ENCODE measurements at places on chromosomes 3 and 15.

- no peak for DNase-seq
Observed at GRCh38 chr3:194991338-194991654, 279.7 kb downstream of the XXYLT1 start.

- no peak for DNase-seq
Observed at GRCh38 chr3:46416811-46417510, 9.9 kb downstream of the CCRL2 start.

GRCh38 chr15:57516327-57517029 lies 75.2 kb upstream of the MYZAP start:
- no peak for DNase-seq

DNA sequence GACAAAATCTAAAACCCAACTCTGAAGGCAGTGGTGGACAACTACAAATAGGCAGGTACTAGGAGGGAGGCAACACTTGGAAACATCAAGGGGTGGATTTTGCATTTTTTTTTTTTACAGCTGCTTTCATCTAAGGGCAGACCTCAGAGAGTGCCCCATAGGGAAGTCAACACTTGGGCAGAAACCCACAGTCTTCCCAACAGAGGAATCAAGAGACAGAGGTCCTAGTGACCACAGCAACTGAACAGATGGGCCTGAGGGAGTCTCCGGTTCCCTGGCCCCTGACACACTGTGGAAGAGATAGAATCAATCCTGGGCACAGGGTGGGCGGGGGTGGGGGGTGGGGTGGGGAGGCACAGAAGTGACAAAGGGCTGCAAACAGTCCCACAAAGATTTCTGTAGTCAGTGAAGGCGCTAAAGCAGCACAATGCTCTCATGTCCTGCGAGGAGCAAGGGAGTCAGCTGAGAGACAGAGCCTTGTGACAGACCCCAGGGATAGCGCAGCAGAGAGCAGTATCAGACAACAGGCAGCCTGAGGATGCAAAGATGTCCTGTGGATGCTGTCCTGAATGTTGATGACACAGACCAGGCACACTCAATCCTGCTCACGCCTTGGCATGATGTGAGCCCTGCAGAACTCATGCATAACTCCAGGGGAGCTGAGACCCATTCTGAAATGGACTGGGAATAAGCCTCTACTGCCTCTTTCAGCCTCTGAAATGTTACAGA lies 6.9 kb upstream of the RFTN1 start:
- DNase-seq, result no peak

- no peak for DNase-seq
Observed at GRCh38 chr3:184237211-184237610, 7.8 kb downstream of the VWA5B2 start.

DNA sequence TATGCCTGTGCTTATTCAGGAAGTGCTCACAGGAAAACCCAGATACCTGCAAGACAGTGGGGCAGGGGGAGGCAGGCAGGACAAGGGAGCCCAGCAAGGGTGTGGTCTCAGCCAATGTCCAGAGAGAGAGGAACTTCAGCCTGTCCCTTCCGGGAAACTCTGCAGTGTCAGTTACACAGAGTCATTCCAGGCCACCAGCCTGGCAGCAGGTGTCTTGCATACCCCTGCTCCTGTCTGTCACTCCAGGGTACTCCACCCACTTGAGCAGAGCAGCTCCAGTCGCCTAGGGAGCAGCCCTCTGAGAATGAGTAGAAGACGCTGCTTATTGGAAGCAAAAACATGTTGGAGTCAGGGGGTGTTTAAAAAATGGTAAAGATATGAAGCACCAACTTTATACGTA lies 431.2 kb upstream of the RGMA start:
- DNase-seq, result no peak

DNA sequence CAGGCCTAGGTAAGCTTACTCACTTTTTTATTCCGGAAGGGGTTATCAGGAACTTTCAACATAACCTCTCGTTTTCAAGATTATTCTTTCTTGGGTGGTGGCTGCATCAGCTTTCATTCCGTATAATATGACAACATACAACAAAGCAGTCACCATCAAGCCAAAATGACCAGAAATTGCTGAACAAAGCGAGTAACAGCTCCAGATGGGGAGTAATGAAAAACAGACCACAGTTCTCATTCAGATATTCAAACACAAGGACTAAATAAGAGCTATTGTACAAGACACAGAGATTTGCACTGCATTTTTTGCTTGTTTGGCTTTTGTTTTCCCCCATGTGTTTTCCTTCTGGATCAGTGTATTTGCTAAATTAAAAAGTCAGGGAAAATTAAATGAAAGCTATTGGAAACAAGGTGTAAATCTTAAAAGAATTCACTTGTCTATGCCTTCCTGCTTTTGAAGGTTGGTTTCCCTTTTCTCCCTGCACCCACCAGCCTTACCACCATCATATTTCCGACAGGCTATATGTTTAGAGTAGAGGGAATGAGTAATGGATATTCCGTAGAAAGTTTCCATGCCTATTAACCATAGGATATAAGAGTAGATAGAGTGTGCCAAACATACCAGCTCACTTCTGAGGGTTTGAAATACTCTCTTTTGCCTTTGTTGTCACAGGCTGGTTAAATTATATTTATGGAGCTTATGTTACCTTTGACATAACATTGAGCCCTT lies 213.6 kb downstream of the RBMS3 start:
- DNase-seq, result no peak

- DNase-seq, result no peak
Observed at GRCh38 chr3:72768006-72768441, 80.2 kb downstream of the SHQ1 start.

- no peak for DNase-seq
Observed at GRCh38 chr3:48528754-48529153, 24.8 kb upstream of the SHISA5 start.

GRCh38 chr3:116417151-116417550 lies 28.1 kb downstream of the LSAMP start:
- no peak for DNase-seq

DNA sequence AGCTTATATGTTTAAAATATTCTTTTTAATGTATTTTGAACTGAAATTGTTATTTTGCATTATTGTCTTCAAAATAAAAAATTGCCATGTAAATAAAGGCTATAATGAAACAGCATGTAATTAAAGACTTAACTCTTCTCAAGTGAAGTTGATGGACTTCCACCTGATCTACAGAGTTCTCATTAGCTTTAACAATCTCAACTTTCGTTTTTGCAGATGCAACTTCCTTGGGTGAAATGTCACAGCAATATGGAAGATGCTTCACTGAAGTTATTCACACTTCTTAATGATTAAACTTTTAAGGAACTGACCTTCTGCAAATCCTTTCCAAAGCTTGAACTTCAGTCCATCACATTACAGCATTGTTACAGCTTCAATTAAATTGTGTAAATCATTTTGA lies 63.6 kb downstream of the OSTN start:
- no peak for DNase-seq

DNA sequence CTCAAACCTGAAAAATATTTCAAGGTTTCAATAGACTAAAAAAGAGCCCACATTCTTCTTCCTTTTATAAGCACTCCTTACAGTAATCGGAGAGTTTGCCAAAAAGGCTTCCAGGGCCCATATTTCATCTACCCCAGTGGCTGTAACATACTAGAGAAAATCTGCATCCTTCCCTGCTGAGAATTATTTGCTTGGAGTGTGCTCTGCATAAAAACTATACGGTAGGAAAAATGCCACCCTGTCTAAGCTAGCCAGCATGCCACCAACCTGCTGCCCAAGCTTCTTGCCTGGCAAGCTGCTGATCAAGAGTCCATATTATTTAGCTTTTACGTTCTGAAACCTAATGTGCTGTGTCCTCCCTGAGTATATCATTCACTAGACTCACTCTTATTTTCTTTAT lies 107.1 kb downstream of the FGF12 start:
- no peak for DNase-seq

- DNase-seq, result no peak
Observed at GRCh38 chr15:36688310-36689011, 109.0 kb downstream of the CDIN1 start.

- no peak for DNase-seq
Observed at GRCh38 chr3:116253511-116253910, 191.8 kb downstream of the LSAMP start.

GRCh38 chr15:22861161-22861560 lies 22.7 kb downstream of the NIPA2 start:
- DNase-seq, result no peak

DNA sequence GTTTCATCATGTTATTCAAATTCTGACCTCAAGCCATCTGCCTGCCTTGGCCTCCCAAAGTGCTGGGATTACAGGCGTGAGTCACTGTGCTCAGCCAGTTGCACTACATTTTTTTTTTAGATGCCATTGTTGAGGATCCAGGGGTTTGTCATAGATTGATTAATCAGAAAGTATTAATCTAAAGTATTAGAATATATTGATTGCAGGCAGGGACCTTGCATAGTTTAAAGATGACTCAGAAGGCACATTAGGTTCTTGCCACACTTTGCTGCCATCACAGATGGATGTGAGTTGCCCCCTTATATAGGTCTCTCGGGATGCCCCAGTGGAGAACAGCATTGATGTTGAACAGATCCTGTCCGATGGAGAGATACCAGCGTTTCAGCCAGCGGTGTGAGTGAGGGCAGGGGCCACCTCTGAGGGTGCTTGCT lies 41.1 kb downstream of the IGF1R start:
- no peak for DNase-seq

- DNase-seq, result no peak
Observed at GRCh38 chr3:47870702-47871260, 67.8 kb downstream of the DHX30 start.

DNA sequence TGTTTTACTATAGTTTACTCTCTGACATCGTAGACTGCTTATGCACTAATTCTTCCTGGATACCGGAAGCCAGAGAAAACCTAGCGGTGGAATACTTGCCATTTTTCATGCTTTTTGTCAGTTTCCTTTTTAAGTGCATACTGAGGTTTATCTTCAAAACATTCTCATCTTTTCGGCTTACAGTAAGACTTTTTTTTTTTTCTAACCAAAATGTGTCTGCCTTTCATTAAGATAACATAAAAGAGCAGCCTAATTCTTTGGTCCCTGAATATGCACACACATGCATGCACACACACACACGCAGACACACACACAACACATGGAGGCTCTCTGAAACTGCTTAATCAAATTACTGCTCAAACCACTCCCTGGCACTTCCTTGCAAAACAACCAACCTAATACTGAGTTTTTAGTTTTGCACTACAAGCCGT lies 1.3 kb downstream of the ZNF445 start:
- DNase-seq, result no peak

GRCh38 chr15:81339851-81340250 lies 15.9 kb upstream of the STARD5 start:
- DNase-seq, result no peak

- no peak for DNase-seq
Observed at GRCh38 chr3:89964347-89964746, 856.9 kb downstream of the EPHA3 start.

- DNase-seq, result no peak
Observed at GRCh38 chr3:45762647-45763302, 33.6 kb downstream of the SLC6A20 start.

- DNase-seq, result no peak
Observed at GRCh38 chr3:13352621-13353131, 67.4 kb downstream of the NUP210 start.

DNA sequence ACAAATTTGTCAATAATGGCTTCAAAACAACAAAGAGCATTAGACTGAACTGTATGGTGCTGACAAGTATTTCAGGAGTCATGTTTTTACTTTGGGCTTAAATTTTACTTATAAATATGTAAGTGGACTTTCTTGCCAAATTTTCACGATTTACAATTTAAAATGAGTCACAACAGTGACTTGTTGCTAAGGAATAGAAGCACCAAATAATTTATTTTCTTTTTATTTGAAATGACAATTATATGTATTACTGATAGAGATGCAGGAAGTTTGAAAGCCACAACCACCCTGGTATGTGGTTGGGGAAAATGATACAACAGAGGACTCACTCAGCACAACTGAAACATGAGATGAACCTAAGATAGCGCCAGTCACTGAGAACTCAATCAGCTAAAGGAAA lies 90.3 kb downstream of the FMN1 start:
- no peak for DNase-seq

DNA sequence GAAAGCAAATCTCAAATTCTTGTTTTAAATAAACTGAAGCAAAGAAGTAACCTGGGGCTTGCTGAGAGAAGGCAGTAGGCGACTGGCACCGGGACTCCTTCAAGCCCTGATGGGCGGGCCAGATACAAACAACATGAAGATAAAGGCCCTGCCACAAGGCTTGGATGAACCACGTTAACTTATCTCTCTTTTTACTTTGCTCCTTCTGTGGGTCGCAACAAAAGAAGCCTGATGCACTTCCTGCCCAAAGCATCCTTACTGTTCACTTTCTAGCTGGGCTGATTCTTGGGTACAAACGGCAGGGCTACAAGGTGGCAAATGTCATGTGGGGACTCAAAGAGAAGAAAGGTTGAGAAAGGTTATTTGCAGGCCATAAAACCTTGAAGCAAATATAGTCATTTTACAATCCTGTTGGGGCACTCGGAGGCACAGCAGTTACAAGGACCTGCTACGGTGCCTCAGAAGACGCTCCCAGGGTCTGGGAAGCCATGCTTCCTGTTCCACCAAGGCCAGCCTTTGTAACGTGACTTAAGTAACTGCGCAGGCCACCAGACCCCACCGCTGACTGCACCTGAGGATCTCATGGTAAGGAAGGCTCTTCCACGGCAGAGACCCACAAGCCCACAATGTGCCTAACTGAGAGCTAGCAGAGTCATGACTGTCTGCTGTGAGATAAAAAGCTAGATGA lies 71.1 kb downstream of the CHSY1 start:
- no peak for DNase-seq

DNA sequence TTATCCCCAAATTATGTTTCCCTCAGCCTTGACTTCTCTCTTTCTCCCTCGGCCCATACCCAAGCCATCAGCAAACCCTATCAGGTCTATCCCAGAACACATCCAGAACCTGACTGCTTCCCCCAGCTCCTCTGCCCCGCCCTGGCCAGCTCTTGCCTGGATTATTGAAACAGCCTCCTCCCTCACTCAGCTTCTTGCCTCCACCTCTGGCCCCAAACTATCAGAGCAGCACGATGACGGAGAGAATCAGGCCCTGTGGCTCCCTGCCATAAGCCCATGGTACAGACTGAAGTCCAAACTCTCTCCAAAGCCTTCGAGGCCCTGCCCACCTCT lies 105.3 kb upstream of the LINGO1 start:
- no peak for DNase-seq
